ENCODE measurements at places on chromosomes 1 and 21.

- no peak for DNase-seq
Measured at GRCh38 chr1:48164571-48164970, 57.9 kb upstream of the SLC5A9 start.

DNA sequence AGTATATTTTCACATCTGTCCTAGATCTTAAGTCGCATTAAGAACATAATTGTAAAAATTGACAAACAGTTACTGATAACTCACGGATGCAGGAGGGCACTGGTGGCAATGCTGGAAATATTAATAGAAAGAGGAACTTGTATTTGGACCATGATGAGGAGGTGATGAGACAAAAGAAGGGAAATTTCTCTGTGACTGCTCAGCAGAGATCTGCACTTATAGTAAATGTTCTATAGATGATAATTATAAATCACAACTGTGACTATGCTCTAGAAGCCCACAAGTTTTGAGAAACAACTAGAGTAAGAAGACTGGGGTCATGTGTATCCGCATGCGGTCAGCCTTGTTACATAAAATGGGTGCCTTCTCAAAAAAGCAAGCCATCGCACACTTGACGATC lies 8.7 kb upstream of the DUSP12 start:
- DNase-seq = no peak

- DNase-seq = no peak
Measured at GRCh38 chr1:47222476-47222875, 9.5 kb downstream of the TAL1 start.

DNA sequence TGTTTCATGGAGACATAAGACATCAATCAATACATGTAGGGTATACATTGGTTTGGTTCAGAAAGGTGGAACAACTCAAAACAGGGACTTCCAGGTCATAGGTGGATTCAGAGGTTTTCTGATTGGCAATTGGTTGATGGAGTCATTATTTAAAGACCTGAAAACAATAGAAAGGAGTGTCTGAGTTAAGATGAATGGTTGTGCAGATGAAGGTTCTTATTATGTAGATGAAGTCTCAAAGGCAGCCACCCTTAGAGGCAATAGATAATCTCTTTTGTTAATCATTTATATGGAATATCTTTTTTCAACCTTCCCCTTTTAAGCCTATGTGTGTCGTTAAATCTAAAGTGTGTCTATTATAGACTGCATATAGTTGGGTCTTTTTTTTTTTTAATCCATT lies 67.8 kb upstream of the LYPLAL1 start:
- no peak for DNase-seq

GRCh38 chr1:197618061-197618460 lies 157.2 kb downstream of the DENND1B start:
- DNase-seq = no peak

DNA sequence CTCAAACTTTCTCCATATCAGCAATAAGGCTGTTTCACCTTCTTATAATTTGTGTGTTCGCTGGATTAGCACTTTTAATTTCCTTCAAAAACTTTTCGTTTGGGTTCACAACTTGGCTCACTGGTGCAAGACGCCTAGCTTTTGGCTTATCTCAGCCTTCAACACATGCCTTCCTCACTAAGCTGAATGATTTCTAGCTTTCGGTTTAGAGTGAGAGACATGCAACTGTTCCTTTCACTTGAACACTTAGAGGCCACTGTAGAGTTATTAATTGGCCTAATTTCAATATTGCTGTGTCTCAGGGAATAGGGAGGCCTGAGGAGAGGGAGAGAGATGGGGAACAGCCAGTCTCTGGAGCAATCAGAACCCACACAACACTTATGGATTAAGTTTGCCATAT lies 41.2 kb upstream of the IFNLR1 start:
- no peak for DNase-seq

GRCh38 chr1:68206848-68207689 lies 25.3 kb downstream of the WLS start:
- no peak for DNase-seq

Measured in stimulated activated CD8-positive, alpha-beta memory T cell treated with anti-CD3 and anti-CD28 coated beads, Interleukin-2, amount 100 ng/mL, for 1 hour (primary cell).